ENCODE measurements at places on chromosomes 4 and X. TPM values are rescaled to one million over a fixed set of nuclear protein-coding genes. Genes with fewer than 3 reads are reported as not detected.

GPC3 gene
- total RNA-seq, result 45.5 TPM

FAM114A1 gene
- 270 TPM for total RNA-seq

DNA sequence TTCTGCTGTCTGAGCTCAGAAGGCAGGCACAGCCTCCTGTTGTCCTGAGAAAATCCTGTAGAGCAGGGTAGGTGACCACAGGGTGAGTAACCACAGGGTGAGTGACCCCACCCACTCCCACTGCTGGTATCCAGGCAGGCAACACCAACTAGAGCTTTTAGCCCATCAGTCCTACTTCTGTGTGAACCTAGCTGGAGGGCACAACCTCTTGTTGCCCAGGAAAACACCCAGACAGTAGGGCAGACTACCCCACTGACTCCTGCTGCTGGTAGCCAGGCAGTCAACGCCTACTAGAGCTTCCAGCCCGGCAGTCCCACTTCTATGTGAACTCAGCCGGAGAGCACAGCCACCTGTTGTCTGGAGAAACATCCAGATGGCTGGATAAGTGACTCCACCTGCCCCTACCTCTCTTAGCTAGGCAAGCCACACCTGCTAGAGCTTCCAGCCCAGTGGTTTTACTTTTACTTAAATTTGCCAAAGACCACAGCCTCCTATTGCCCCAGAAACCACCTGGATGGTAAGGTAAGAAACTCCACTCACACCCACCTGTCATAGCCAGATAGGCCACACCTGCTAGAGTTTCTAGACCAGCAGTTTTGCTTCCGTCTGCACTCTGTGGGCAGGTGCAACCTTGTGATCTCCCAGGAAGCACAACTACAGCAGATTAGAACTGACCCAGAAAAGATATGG is 371.6 kb downstream of the INPP4B start:
- DNase-seq, result peak; percentile 26

- DNase-seq, result peak; percentile 39
These were observed 82.4 kb downstream of the MTNR1A start for GRCh38 chr4:186472948-186473347.

DNA sequence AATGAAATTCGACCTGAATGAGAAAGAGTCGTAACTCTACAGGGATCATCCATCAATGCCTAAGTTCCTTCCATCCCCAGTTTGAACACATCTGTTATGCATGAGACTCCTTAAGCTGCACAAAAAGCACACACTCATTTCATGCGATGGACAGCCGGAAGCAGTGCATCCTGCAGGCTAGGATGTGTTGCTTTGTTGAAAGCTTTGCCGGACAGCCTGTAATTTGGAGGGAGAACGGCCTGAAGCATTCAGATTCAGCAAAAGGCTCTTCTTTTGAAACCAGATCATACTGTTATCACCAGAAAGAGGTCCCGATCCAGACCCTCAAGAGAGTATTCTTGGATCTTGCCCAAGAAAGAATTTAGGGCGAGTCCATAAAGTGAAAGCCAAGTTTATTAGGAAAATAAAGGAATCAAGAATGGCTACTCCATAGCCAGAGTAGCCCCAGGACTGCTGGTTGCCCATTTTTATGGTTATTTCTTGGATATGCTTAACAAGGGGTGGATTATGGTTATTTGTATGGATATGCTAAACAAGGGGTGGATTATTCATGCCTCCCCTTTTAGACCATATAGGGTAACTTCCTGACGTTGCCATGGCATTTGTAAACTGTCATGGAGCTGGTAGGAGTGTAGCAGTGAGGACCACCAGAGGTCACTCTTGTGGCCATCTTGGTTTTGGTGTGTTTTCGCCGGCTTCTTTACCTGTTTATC is 48.1 kb upstream of the DHRSX start:
- no peak for DNase-seq

- peak; percentile 92 for DNase-seq
These were observed 256.9 kb downstream of the ADAMTS3 start for GRCh38 chr4:72312032-72312650.

- no peak for DNase-seq
These were observed 30.0 kb downstream of the HTN1 start for GRCh38 chr4:70080205-70080604.

DNA sequence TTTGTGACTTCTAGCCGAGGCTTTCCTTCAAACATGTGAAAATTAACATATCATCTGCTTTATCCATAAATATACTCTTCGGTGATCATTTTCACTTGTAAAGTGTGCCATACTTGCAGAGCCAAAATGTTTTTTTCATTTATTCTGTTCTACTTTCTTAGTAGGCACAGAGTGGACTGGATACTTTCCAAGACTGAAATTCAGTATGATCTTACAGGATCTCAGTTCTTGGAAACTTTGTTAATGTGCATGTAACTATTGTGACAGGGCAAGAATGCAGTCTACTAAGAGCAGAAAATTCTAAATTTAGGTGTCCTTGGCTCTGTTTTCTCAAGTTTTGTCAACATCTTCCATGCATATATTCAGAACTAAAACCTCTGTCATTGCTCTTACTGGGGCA is 284.9 kb downstream of the TEX13A start:
- no peak for DNase-seq

GRCh38 chr4:89835413-89835812 is 1.5 kb downstream of the SNCA start:
- no peak for DNase-seq

DNA sequence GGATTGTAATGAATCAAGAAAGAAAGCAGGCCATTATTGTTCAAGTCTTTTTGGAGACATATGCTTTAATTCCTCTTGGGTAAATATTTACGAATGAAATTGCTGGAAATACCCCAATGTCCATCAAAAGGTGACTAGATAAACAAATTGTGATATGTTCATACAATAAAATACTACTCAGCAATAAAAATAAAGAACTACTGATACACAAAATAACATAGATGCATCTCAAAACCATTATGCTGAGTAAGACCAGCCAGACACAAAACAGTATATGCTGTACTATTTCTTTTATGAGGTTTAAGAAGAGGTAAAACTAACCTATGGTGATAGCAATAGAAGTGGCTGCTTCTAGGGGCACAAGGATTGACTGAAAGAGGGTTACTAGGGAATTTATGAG is 28.8 kb upstream of the JADE1 start:
- no peak for DNase-seq

DNA sequence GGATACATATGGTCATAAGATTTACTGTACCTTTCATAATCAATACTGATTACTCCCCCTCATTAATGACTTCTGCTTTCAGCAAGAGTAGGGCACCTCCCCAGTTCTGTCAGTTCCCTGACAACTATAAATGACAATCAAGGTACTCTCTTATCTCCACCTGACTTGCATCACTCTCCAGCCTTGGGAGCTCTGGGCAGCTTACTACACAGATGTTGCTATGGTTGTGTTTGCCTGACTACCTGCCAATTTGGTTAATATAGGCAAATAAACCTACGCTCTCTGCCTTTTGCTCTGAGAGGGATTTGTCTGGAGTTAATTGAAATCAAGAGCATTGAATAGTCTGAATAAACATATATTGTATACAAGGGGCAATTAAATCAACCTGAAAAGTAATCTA is 22.8 kb upstream of the MAP7D3 start:
- DNase-seq, result no peak

DNA sequence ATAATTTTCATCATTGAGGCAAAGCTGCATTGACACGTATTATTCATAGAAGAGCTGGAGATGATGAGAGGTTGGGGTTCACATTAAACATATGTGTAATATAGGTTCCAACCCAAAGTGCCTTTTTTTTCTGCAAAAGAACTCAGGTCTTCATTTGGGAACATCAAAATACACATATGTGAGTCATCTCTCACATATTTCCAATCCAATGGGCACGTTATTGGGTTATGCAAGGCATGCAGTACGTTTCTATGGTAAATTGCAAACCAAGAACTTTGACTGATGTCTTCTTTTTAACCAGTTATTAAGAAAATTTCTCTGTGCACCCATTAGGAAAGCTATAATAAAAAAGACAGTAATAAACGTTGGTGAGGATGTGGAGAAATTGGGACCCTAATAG is 150.3 kb upstream of the FAM9B start:
- DNase-seq, result peak; percentile 22

GRCh38 chr4:22991576-22991975 is 298.8 kb downstream of the GBA3 start:
- DNase-seq, result no peak

- DNase-seq, result no peak
These were observed 54.0 kb upstream of the C4orf54 start for GRCh38 chr4:99711657-99712056.
